ENCODE measurements at places on chromosomes 11 and 22.

DNA sequence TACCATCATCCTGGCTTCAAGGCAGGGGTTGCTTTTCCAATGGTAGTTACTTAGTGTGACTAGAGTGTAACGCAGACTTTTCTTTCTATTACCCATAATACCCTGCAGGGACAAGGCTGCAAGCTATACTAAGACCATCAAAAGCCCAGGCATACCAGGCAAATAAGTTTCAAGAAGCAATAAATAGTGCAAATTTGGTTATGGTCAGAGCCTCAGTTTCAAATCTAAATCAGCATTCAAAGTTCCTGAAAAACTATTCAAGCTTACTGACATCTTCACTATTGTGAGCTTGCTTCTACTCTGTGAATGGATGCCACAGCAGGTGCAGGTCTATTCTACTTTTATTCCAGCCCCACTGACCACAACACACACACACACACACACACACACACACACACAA is 2.5 kb upstream of the HBB start:
- no peak for DNase-seq

DNA sequence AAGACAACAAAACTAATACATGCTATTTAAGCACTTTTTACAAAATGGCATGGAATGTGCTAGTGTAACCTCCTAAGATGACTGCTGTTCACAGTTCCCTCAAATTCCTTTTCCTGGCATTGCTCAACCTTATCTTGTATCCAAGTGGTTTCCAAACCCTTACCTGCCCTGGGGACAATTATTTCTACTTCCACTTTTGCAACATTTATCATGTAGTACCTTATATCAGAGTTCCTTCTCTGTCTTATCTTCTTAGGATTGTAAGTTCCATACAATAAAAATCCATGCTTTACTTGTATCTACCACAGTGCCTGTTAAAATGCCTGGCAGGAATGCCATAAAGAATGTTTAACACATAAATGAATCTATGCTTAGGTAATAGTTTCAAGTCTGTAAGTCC is 109.2 kb upstream of the MTMR2 start:
- DNase-seq: no peak

DNA sequence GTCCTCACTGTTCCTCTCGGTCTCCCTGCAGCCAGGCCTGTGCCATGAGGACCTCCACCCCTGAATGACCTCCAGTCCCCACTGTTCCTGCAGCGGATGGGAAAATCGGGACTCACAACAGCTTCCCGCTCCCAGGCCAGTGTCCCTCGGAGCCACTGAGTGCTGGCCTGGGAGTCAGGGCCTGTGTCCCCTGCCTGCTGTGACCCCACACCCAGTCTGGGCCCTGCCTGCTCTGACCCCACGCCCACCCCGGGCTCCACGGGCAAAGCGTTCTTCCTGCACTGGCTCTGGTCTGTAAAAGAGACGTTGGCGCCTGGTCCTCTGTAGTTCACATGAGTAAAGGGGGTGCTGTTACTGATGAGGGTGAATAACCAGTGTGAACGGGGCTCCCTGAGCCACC is 73.0 kb upstream of the SHISAL1 start:
- no peak for DNase-seq

DNA sequence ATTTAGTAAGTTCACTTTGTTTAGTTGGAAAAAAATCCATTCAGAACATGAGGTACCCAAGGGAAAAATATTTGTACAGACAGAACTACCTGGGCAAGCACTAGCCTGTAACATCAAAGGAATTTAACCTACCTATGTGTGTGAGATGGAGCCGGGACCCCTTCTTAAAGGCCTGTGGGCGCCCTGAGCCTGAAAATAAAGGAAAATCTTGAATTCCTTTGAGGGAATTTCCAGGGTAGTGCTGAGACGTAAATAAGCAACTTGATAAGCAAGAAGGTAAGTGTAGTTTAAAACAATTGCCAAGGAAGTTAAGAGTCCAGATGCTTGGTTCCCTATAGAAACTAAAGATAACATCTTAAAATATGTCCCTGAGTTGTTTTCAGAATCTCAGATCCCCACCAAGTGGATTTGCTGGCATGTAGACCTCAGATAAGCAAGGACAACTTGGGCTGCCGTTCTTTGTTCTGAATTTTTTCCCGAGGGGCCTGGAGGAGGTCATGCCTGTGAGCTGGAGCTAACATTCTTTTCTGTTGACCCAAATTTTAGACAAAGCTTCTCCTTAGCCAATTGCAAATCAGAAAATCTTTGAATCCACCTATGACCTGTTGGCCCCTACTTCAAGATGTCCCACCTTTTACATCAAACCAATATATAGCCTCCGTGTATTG is 31.0 kb downstream of the MED17 start:
- DNase-seq: no peak

- no peak for DNase-seq
Observed at GRCh38 chr22:49538006-49538405, 289.7 kb downstream of the BRD1 start.
